MV-4-11 (cell line): ENCODE measurements at places on chromosomes 5 and 9.

- DNase-seq: no peak
Observed at GRCh38 chr5:159877016-159877415, 39.3 kb upstream of the ADRA1B start.

- no peak for DNase-seq
Observed at GRCh38 chr9:5112646-5113045, 72.8 kb downstream of the INSL6 start.

DNA sequence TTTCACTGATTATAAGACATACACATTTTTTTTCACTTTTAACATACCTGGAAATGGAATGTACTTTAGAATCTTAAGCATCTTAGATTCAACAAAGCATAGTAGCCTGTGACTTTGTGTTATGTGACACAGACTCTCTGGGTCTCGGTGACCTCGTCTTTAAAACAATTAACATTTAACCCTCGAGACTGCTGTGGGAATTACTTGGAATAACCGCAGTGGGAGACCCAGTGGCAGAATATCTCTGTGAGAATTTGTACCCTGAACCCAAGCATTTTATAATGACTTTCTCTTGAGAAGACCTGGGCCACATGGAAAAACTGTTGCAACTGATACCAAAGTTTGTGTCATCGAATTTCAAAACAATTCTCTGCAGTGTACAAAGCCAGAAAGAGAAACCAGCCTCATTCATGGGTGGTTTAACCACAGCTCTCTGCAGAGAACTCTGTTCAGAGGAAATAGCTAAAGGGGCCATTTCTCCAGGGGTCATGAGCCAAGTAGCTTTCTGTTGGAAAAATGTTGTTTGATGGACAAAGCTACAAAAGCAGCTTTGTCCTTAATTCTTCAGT is 10.0 kb upstream of the RETREG1 start:
- DNase-seq: peak; percentile 97

GRCh38 chr5:89471541-89471940 is 588.6 kb upstream of the MEF2C start:
- DNase-seq: no peak

- peak; percentile 33 for DNase-seq
Observed at GRCh38 chr5:60685700-60686099, 14.3 kb downstream of the DEPDC1B start.

DNA sequence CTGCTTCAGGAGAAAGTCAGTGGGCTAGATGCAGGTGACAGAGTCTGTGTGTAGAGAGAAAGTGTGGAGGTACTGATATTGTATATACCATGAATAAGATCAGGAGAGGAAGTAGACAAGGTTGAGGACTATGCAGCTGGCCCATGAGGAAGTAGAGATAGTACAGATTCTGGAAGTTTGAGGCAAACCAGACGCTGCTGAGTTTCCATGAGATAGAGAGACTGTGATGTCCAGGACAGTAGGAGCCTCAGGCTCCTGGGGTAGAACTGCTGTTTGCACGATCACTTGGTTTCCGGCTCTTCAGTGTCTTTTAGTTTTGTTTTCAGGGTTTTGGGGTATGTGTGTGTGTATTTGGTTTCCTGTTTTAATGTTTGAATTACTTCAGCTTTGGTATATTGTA is 13.6 kb downstream of the OTULINL start:
- DNase-seq: peak; percentile 95

- DNase-seq: peak; percentile 64
Observed at GRCh38 chr5:135589152-135589551, 10.4 kb upstream of the CXCL14 start.

- DNase-seq: no peak
Observed at GRCh38 chr5:42300496-42300895, 122.7 kb upstream of the GHR start.

- no peak for DNase-seq
Observed at GRCh38 chr5:179240561-179240960, 104.7 kb downstream of the ADAMTS2 start.

GRCh38 chr5:4857761-4858160 is 282.4 kb upstream of the ADAMTS16 start:
- DNase-seq: no peak

- DNase-seq: no peak
Observed at GRCh38 chr5:127337876-127338275, 47.3 kb downstream of the MEGF10 start.

DNA sequence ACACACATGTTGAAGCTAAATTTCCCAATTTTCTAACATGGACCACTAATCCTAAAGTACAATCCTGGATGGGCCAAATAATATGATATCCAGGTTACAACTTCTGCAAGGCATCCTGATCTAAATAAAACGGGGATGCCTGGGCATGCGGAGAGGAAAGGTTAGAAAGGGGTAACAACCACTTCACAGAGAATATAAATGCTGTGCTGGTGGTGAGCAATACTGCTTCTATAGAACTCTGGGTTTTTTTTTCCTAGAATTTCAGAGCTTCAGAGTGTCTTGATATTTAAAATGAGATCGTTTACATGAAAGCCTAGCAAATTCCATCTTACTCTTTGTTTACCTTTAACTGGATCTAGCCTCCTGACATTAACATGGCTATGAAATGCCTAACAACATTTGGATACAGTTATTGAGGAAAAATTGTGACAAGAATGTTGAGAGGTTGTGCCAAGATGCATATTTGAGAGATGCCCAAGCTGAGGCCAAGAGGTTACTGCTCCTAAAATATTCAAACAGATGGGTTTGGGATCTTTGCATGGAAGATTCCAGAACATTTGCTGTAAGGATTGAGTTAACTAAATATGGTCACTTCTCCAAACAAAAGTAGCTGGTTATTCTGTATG is 22.4 kb downstream of the TNFAIP8 start:
- DNase-seq: no peak

DNA sequence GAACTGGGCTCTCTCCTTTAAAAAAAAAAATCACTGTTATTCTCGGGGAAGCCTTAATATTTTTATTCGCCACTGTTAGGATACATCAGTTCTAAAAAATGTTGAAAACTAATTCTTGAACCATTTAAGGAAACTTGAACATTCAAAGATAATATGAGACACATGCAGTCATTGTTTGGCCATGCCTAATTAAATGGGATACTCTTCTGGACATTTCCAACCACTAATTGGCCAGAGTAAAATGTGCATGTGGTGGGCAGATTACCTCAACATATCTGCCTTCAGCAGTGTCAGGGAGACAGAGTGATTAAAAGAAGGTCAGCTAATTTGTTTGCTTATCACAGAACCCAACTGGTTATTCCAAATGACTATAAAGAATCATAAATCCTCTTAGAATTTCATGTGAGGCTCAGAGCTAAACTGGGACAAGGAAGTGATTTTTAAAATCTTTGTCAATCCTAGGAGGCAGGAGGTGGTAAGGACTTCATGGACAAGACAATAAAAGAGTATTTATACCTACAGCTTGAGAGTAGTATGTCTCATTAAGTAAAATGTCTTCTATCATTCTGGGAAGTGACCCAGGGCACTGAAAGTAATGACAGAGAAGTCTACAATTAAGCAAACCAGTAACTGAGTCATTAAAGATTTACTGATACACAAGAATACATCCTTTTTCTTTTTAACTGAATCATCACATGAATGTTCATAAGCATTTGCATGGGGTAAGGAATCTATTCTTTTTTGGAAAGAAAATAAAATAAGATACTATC is 242.9 kb upstream of the TRPM3 start:
- DNase-seq: no peak

- no peak for DNase-seq
Observed at GRCh38 chr5:126752081-126752785, 24.7 kb upstream of the LMNB1 start.

DNA sequence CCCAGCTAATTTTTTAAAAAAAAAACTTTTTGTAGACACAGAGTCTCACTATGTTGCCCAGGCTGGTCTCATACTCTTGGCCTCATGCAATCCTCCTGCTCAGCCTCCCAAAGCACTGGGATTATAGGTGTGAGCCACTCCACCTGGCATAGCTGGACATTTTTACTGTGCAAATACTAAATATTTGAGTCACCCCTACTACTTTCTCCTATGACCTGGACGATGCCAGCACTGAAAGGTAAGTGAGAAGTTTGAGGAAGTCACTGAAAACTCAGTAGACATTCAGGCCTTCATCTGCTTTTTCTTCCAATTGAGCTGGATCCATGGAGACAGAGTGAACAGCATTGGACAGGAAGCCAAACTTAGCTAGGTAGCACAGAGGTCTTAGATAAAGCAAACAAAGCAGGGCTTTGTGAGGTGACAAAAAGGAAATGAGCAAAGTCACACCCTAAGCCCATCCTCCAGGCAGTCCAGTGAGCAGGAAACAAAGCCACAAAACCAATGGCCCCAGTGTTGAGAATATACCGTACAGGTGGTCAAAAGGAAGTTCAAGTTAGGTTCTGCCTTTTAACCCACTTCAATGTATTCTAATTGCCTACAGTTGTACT is 192.6 kb upstream of the RASA1 start:
- peak; percentile 26 for DNase-seq

GRCh38 chr5:127060470-127060985 is 12.8 kb downstream of the C5orf63 start:
- peak; percentile 57 for DNase-seq

GRCh38 chr5:172417983-172418630 is 36.2 kb downstream of the SH3PXD2B start:
- peak; percentile 59 for DNase-seq

- DNase-seq: no peak
Observed at GRCh38 chr9:91012933-91013841, 211.6 kb downstream of the SYK start.

- no peak for DNase-seq
Observed at GRCh38 chr9:13467157-13467556, 187.7 kb upstream of the MPDZ start.

DNA sequence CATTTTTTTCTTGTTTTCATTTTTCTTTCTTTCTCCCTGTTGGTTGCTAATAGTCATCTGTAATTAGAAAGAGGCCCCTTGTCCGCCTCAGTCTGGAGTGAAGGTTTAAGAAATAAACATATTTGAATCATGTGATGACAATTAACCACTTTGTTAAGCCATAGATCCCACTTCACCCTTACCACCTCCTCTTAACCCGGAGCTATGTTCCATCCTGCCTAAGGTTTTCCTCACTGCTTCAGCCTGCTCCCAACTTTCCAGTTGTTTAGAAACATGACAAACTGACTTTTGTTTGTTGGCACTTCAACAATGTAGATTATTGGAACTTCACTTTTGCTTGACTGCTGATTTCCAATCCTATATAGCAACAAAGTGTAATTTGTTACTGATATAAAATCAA is 37.4 kb upstream of the SSBP2 start:
- no peak for DNase-seq

- no peak for DNase-seq
Observed at GRCh38 chr5:112878760-112879159, 17.7 kb downstream of the SRP19 start.

DNA sequence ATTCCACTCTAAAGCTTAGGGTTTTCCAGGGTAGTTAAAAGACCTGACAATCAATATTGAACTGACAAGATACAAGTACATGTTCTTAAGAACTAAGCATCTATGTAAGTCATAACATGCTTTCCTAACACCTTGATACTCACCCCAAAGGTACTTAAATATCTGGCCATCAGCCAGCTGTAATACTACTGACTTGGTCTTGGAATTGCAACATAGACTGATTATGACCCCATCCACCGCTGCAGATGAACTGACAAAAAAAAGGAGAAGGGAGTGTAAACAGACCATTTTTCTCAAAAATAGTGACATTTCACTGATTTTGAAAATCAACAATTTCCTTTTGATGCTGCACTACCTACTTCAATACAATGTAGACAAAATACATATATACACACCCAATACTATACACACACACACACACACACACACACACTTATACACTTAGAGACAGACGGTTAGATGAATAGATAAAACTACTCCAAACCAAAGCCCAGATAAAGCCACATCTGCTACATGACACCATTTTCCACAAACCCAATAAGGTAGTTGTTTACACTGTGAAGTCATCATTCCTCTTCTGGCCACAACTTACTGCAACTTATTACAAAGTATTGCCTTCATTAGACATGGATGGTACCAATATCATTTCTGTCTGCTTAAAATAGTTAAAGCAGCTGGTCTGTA is 30.4 kb downstream of the ELP1 start:
- no peak for DNase-seq

- no peak for DNase-seq
Observed at GRCh38 chr9:137504432-137504777, 45.3 kb upstream of the NSMF start.

GRCh38 chr5:55700745-55701144 is 11.4 kb downstream of the SLC38A9 start:
- no peak for DNase-seq

DNA sequence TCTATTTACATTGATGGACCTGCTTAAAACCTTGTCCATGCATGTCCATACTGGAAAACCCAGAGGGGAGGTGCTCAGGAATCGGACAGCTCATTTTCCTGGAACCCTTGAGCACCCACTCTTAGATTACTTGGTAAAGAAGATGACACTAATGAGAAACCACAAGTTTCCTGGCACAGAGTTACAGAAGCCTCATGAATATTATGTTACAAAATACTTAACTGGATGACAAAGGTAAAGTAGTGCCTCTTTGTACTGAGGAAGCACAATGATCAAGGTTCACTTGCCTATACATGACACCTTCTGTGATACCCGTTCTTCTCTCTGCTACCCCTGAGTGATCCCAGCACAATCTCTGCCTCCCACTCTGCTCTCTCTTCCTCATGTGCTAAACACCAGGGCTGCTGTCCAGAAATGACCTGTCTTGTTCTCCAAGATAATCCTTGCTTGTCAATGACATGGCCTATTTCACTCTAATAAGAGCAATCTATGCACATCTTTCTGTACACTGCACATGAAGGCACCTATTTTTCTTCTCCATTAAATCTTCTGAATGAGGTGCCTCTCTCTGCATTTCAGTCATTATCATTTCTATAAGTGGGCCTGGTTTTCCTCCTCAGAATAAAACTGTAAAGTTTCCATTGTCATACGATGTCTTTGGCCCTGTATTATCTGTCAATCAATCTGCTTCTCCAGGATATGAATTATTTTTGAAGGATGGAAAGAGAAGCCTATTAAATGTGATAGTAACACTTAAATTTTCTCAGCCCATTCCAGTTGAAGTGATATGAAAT is 684.0 kb upstream of the ACO1 start:
- DNase-seq: no peak

DNA sequence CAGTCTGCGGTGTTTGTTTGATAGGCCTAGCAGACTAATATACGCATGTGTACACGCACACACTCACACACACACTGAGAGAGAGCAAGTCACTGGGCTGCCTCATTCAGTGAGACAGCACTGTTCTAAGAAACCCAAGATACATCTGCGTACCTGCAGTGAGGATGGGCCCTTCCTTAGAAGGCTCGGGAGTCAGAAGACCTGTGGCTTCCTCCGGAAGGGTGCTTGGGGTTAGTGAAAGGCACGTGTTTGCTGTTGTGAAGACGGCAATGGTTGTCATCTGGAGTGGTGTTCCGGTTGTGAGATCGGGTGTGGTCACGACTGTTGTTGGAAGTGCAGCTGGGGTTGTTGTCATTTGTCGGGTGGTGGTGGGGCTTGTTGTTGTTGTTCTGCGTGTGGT is 11.7 kb downstream of the TIMD4 start:
- no peak for DNase-seq

DNA sequence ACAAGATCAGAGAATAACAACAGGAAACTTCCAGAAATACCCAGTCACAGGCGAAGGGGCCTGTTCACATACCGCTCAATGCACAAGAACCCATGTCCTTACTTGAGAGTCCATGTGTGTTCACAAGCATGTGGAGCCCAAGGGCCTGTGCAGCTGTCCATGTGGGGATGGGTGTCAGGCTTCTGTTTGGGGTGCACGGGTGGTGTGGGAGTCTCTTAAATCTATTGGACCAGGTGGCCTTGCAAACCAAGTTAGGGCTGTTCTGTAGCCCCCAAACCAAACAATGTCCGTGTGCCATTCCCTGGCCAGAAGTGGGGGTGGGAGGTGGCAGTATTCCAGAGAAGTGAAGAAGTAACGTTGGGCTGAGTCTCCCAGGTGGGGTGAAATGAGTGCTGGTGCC is 222.3 kb downstream of the PBX3 start:
- no peak for DNase-seq
